ENCODE measurements at places on chromosomes 7 and 10. TPM values are rescaled to one million over a fixed set of nuclear protein-coding genes. Genes with fewer than 3 reads are reported as not detected.

DNA sequence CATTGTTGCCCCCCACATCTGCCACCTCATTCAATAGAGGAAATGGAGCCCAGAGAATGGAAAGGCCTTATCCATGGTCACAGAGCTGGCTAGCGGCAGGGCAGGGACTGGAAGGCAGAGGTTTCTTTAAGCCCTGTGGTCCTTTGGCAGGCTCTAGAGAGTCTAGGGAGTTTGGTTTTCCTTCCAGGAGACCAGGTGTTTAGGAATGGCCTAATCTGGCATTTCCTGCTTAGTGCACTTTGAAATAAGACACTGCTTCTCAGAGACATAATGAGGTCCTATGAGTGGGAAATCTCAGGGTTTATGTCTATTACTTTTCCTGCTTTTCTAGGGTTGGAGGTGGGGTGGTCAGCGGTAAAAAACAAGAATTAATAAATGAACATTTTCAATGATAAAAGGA, 6.1 kb downstream of the MARVELD1 start:
- no peaks in the 10 kb centered on the region for H3K27me3 ChIP-seq
- H3K4me1 ChIP-seq, result peaks cover 4% of the 10 kb centered on the region
- no peaks in the 10 kb centered on the region for H3K36me3 ChIP-seq
- no peak for DNase-seq

The LHPP gene
- 12.8 TPM for total RNA-seq

The ZNF138 gene
- total RNA-seq, result 3.9 TPM

DNA sequence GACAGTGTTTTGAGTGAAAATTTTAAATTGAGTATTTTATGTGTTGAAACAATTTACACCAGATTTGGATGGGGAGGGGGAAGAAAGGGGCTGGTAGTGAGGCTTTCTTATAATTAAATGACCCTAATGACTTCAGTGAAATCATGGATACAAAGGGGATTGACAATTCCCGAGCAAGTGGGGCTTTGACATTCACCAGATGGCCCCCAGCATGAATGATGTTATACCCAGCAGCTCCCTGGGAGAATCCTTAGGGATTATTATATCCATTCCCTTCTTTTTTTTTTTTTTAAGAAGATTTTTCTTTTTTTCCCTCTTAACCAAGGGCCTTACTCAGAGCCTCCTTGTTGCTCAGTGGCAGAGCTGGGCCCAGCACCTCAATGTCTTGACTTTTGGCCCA, 17.9 kb downstream of the PLPP4 start:
- H3K27ac ChIP-seq, result no peak overlapping the region
- no peak for DNase-seq
- H3K36me3 ChIP-seq, result no peaks in the 10 kb centered on the region

- no peaks in the 10 kb centered on the region for H3K4me1 ChIP-seq
- no peaks in the 10 kb centered on the region for H3K36me3 ChIP-seq
- no peak overlapping the region for H3K27ac ChIP-seq
- H3K4me3 ChIP-seq, result no peak overlapping the region
Observed at GRCh38 chr10:110378533-110379108, 73.9 kb upstream of the SMNDC1 start.

GRCh38 chr7:17696422-17696821, 243.9 kb downstream of the SNX13 start:
- no peaks in the 10 kb centered on the region for H3K4me1 ChIP-seq
- peaks cover 4% of the 10 kb centered on the region for H3K27me3 ChIP-seq
- H3K36me3 ChIP-seq, result no peaks in the 10 kb centered on the region
- H3K4me3 ChIP-seq, result no peak overlapping the region
- peak; percentile 84 for DNase-seq

The LRRC4 gene
- 5.0 TPM for total RNA-seq

The LFNG gene
- total RNA-seq, result 2.6 TPM

The LRWD1 gene
- 13.3 TPM for total RNA-seq

DNA sequence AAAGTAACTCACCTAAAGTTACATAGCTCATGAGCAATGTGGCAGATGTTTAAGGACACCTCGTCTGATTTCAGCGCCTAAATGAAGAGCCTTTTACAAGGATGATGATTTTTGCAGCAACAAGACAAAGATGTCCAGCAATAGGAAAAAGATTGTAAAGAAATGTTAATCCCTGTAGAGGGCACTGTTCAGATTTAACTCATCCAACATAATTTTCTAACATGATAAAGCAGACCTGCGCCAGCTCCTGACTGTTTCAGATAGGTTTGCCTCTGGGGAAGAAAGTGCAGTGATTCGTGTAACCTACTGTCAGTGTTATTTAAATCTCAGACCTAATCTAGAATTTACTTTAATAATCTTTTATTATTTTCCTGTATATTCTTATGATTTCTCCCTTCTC, 595.2 kb downstream of the AUTS2 start:
- DNase-seq, result no peak
- no peaks in the 10 kb centered on the region for H3K4me1 ChIP-seq
- H3K4me3 ChIP-seq, result no peak overlapping the region
- H3K36me3 ChIP-seq, result no peaks in the 10 kb centered on the region
- no peak overlapping the region for H3K27ac ChIP-seq

GRCh38 chr7:29196971-29197595, 2.5 kb downstream of the CHN2 start:
- no peaks in the 10 kb centered on the region for H3K27me3 ChIP-seq
- peaks cover 4% of the 10 kb centered on the region for H3K4me1 ChIP-seq
- no peak for DNase-seq
